Stimulated activated CD4-positive, alpha-beta T cell treated with anti-CD3 and anti-CD28 coated beads, Interleukin-1b, Interleukin-23, amount 100 ng/mL, for 1 hour (primary cell): ENCODE measurements at places on chromosomes 5 and 9.

- DNase-seq = no peak
Observed at GRCh38 chr9:108436448-108436847, 419.3 kb downstream of the ACTL7B start.

DNA sequence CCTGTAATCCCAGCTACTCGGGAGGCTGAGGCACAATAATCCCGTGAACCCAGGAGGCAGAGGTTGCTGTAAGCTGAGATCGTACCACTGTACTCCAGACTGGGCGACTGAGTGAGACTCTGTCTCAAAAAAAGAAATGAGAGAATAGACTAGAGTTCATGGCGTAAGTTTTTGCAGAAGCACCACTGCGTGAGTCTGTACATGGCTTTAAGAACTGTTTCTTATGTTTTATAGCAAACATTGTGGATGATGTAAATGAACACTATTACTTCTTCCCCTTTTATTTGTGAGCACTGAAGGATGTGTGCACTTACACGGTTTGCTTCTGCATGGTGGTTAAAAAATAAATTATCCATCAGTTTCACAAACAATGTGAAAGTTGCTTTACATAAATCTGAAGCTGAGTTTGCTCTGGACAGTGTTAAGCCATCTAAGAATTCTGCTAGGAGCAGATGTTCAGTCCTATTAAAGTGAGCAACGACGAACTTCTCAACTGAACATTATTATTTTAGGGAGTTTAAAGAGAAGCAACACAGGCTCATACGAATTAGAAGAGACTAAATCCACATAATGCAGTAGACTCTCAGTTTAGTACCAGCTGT is 52.5 kb downstream of the ZFAND5 start:
- DNase-seq = no peak

- DNase-seq = no peak
Observed at GRCh38 chr5:132394667-132395259, 25.3 kb downstream of the SLC22A5 start.

DNA sequence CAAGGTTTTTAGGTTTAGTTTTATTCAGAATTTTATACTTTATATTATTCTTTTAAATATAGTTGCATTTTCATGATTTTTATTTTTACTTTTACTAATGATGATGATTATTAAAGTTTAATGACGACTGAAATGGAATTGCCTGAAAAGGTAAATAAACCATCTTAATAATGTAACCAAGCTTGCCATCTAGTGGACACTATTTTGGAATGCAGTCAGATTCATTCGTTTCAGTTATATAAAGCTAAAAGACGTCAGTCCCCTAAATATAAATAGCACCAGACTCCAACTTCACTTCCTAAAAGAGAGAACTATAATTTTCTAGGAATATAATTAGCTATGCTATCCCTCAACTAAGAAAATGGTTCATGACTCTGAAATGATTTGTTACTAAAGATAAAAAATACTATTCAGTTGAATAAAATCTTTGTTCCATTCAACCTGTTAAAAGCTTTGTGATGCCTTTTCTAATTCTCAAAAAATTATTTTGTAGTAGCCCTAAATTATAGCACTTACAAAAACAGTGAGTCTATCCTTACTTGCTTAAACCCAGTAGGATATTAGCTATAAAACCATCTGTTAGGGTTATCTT is 19.9 kb downstream of the ABITRAM start:
- no peak for DNase-seq

DNA sequence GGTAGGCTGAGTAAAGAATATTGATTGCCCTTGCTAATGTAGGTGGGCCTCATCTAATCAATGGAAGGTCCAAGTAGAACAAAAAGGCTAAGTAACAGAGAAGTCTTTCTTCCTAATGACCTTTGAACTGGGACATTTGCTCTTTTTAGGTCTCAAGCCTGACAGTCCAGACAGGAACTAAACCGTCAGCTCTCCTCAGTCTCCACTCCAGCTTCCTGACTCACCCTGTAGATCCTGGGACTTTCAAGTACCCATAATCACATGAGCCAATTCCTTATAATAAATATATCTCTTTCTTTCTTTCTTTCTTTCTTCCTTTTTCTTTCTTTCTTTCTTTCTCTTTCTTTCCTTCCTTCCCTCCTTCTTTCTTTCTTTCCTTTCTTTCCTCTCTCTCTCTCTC is 479.5 kb upstream of the PAPPA start:
- DNase-seq = no peak

- no peak for DNase-seq
Observed at GRCh38 chr9:129866394-129867135, 31.3 kb downstream of the USP20 start.

- DNase-seq = no peak
Observed at GRCh38 chr9:32550150-32550561, 2.0 kb upstream of the SMIM27 start.

DNA sequence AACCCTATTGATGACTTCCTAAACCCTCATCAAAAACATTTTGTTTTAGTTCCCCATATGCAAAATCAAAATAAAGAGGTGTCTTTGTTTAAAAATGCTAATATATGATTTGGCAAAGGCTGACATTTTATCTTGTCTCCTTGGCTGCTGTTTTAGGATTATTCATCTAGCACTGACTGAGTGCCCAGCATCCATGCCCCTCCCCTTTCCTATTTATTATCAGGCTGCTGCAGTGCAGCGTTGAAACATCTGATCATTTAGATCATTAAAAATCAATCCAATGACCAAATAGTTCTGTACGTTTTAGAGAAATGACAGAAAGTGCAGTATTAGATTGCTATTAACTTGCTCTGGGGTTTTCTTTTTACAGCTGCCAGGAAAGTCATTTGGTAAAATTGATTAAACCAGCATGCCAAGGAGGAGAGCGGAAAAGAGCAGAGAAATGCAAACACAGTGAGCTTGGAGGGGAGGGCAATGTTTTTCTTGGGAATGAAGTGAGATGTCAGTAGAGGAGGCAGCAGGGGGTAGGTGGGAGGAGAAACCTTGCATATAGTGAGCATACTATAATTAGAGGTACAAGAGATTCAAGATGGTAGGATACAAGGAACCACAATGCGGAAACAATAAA is 286.3 kb downstream of the PDE4D start:
- no peak for DNase-seq

DNA sequence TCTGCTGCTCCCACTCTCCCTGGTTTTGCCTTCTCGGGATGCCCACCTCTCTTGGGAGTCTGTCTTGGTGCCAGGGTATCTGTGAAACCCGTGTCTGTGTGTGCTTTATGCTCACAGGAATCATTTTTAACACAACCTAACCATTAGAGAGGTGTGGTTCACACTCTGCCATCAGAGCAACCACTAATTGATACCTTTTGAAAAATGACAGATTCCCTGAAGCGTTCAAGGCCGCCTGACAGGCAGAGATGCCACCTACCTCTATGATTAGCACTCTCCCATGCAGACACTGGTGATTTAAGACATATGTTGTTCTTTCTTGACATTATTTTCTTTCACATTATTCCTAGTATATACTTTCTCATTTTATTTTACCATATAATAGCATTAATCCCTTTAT is 207.3 kb upstream of the SGCD start:
- no peak for DNase-seq

- no peak for DNase-seq
Observed at GRCh38 chr5:148778882-148779281, 47.5 kb upstream of the ADRB2 start.

- no peak for DNase-seq
Observed at GRCh38 chr5:78016863-78017529, 240.9 kb upstream of the TBCA start.

- no peak for DNase-seq
Observed at GRCh38 chr9:34545497-34545896, 22.7 kb upstream of the ENHO start.

GRCh38 chr5:158483281-158483860 is 616.3 kb downstream of the EBF1 start:
- no peak for DNase-seq

GRCh38 chr5:76679231-76679630 is 36.7 kb upstream of the F2R start:
- no peak for DNase-seq

DNA sequence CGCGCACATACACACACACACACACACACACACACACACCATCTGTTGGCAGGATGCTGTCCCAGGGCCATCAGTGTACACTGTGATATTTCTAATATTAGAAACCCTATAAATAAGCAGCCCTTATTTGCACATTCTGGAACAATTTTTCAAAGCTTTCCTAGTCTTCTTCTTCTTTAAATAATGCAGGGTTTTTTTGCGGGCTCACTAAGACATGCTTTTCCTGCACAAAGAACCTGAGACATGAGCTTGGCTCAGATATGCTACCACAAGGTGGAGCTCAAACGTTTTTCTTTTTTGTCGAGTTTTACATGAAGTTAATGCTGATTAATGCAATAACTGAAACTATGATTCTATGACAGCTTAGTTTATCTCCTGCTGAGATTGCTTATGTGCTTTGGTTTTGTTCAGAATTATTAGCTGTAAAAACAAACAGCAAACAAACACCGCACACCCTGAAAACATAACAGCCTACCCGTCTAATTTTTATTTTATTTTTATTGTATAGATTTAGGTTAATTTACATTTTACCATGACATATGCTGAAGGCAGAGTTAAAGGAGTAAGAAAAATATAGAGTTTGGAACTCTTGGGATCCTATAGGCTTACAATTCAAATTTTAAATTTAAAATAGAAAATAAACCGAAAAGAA is 95.8 kb downstream of the ALDH1A1 start:
- DNase-seq = no peak

DNA sequence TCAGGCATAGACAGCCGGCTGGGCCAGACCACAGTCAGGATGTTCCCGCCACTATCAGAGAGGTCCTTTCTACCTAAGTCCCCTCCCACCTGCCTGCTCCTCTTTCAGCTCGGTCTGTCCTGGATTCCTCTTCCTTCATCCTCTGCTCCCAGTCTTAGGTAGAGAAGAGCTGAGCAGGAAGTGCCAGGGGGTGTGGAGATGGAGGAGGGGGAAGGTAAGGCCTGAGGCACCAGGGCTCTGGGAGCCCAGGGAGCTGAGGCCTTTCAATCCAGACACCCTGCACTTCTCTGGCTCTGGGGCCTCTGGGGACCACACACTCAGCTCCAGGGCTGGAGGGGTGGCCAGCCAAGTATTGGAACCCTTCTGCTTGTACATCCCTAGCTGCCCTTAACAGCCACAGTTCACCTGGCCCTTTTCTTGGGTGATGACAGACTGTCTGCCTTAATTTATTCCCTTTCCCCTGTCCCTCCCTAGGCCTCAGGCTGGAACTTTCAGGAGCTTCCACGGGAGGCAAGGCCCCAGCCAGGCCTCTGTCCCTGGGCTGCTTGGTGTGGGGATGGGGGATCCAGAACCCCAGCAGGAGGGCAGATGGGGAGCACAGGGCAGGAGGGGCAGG is 15.6 kb downstream of the IRF1 start:
- DNase-seq = no peak

DNA sequence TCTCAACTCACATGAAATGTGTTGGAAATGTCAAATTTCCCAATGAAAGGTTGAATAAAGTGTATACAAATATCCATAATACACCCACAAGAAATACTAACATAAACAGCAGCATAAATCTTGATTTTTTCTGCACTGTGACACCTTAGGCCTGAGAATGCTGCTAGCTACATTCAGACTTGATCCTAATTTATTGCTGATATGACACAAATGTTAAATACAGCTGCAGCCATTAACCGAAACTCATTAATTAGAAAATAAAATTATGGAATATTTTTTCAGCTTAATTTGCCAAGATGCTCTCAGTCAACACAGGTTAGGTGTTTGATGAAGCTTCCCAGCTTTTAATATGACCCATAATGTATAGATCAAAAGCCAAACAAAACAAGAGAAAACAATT is 914.3 kb upstream of the C9orf72 start:
- DNase-seq = no peak
